ENCODE measurements at places on chromosomes 1 and 21.

DNA sequence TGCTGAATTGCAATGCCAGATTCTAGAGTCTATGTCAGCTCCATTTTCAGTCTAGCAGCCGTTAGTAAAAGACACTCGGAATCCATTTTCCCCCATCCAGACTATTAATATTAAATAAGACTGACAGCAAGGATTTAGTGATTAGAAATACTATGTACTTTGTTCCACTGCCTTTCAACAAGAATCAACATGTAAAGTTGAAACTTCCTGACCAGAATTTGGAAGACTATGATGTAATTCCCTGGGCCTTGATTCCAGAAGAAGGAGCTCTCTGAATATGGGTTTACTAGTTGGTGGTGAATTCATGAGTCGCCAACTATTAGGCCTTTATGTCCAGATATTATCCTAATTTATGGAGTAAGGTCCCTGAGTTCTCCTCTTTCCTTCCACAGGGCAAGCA is 24.8 kb downstream of the KDM1A start:
- no peak for DNase-seq

DNA sequence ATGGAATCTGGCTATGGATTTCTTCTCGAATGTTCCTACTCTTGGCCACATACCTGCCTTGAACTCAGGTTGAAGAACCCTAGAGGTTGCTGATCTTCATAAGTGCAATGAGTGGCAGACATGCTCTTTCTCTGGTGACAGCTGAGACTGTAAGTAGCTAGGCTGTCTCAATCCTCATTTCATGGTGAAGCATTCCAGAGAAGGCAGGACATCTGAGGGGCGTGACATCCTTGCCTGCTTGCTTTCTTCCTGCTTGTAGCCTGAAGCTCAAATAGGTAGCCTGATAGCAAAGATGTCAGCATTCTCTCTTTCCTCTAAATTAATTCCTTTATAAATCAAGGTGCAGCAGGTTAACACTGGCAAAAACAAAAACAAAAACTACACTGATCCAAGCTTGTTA is 114.6 kb upstream of the MAGI3 start:
- DNase-seq = peak; percentile 61

- no peak for DNase-seq
Measured at GRCh38 chr1:55194851-55195250, 20.3 kb downstream of the USP24 start.

DNA sequence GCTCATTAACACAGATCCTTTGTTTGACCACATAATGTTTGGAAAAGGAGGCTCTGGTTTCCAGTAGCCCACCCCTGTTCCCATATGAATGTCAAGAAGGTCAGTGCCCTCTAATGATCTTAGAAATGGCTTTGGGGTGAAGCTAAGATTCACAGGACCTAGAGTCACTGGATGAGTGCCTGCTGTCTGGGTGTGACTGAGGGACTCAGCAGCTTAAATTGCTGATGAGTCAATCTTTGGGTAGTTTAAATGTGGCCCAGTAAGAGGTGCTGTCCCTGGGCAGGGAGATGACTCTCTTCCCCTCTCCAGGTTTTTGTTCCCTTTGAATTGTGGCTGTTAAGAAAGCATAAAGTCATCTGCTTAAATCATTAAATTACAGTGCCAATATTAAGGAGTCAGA is 50.6 kb downstream of the L1TD1 start:
- no peak for DNase-seq

DNA sequence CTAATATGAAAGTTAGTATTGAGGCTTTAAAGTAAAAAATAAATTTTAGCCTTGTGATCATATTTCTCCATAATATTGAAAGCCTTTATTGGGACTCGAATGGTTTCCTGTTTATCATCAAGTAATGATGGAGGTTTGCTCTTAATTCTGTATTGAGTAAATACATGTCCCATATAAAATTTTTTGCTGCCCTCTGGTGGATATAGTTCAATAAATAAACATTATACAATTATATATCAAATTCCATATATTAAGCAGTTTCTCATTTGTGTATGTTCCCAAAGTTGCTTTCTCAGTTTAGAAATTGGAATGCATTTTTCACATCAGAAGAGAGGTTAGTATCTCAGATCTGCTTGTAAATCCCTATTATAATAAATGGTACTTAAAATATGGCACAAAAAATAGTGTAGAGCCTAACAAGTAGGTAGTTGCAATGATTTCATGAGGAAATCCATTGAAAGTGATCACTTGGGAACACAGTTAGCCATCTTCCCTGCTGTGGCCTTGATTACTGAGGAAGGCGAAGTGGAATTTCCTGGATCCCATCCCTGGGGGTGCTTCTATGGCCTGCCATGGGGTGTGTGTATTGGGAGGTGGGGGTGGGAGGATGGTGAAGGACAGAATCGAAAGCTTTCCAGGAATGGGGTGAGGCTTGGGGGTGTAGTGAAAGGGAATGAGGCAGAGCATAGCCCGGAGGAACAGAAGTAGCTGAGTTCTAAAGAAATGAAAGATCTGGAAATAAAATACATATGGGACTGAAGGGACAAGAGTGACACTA is 84.1 kb upstream of the C21orf91 start:
- peak; percentile 49 for DNase-seq

DNA sequence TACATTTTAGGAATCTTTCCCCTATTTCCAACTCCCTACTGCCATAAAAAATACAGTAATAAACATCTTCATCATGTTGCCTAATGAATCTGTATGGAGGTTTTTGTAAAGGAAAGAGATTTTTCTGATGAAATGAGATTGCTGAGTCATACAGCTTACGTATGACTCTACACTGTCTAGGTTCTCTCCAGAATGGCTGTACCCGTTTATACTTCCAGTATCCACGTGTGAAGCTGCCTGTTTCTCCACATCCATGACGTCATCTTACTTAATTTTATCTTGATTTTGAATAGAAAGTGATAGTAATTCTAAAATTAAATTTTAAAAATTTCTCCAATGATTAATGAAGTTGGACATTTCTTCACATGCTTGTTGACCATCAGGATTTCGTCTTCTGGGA is 103.7 kb downstream of the COQ8A start:
- DNase-seq = no peak

GRCh38 chr1:47709019-47709871 is 271.4 kb downstream of the FOXD2 start:
- peak; percentile 93 for DNase-seq
